HTR-8/SVneo (cell line): ENCODE measurements at places on chromosomes 6 and 20.

- no peak for DNase-seq
Measured at GRCh38 chr6:128483472-128484135, 36.8 kb downstream of the PTPRK start.

GRCh38 chr20:13717631-13718044 is 67.1 kb downstream of the ESF1 start:
- DNase-seq = no peak

DNA sequence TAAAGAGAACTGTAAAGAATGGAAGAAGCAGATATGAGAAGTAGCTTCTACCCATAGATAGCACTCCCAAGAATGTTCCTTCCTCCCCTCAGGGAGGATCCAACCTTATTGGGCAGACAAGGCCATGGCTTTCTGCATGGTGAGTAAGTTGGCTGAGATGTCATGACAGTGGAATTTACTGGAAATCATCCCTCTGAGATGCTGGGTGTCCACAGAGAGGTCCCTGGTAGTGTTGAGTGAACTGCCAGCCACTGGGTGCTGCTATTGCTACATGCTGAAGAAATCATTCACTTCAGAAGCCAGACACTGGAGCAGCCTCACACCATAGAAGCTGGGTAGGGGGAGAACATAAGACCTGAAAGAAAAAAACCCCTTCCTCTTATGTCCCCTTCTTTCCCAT is 46.4 kb upstream of the FERMT1 start:
- no peak for DNase-seq

DNA sequence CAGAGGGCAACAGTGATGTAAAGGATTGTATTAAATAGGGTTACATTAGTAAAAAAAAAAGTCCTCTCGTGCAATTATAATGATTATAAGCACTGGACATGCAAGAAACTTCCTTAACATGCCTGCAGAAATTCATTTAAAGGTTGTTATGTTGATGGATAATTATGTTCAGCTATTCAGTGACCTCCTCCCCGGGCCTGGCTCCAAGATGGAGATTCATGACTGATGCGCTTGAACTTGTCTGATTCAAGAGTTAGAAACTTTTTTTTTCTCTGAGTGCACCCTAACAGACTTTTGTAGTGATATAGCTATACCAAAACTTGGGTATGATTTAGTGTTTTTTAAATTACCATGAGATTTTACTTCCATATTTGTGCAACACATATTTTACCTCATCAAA is 1170.0 kb upstream of the CITED2 start:
- no peak for DNase-seq

GRCh38 chr20:48155268-48155667 is 370.0 kb upstream of the SULF2 start:
- no peak for DNase-seq

- no peak for DNase-seq
Measured at GRCh38 chr6:63514488-63515173, 57.6 kb upstream of the LOC128125822 start.
